ENCODE measurements at places on chromosomes 5 and 9.
A peak's percentile ranks its signal among the peaks of the same experiment; 100 is the strongest.

- DNase-seq, result no peak
Measured at GRCh38 chr9:83070261-83070660, 7.3 kb upstream of the RASEF start.

GRCh38 chr9:123072407-123072995, 39.0 kb downstream of the GPR21 start:
- DNase-seq, result no peak

DNA sequence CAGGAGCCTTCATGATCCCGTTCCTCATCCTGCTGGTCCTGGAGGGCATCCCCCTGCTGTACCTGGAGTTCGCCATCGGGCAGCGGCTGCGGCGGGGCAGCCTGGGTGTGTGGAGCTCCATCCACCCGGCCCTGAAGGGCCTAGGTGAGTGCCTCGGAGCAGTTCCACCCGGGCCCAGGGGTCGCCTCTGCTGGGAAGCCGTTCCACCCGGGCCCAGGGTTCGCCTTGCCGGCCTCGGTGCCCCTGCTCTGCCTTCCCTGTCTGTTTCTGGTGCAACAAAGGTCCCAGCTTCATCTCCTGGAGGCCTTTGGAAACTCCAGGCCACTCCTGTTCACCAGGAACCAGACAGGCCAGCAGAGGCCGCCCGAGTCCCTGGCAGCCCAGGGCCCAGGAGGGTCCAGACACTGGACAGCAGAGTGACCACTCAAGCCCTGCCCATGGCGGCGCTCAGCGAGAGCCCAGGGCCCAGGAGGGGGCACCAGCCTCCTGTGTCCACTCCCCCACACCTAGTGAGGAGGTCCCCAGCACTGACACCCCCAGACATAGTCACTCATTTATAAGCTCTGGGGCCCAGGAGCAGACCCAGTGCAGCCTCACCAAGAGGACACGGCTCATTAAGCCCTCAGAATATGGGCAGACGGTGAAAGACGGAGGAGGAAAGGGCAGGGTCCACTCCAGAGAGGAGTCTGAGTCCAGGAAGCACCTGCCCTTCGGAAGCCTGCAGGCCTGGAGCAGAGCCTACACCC, 7.5 kb downstream of the SLC6A19 start:
- DNase-seq, result no peak

DNA sequence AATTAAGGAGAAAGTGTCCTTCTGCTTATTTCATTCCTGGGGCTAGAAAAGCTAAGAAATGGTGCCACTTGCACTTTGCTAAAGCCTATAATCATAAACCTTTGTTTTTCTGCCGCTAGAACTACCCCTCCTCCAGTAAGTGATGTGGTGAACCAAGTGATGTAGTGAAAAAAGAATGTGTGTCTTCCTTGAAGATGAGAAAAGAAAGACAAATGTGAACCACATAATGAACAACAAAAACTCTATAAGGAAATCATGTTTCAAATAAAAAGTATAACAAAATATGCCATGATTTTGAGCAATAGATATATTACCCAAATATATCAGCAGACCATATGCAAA, 179.0 kb upstream of the SGCD start:
- no peak for DNase-seq

GRCh38 chr9:132210472-132211145, 48.8 kb downstream of the NTNG2 start:
- DNase-seq, result no peak

DNA sequence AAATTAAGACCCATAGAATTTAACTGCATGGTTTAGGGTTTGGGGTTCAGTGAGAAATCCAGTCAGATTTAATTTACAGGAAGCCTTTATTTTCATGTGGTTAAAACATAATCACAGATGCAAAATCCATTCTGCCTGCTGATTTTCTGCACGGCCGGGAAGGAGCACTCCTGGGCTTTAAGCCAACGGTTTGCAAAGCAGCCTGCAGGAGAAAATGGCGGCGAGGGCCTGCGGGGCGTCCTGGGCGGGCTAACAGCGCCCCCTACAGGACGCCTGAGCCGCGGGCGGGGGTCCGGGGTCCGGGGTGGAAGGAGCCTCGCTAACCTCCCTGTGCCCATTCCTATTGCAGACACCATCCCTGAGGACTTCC, 47.6 kb downstream of the THBS4 start:
- peak; percentile 83 for DNase-seq

DNA sequence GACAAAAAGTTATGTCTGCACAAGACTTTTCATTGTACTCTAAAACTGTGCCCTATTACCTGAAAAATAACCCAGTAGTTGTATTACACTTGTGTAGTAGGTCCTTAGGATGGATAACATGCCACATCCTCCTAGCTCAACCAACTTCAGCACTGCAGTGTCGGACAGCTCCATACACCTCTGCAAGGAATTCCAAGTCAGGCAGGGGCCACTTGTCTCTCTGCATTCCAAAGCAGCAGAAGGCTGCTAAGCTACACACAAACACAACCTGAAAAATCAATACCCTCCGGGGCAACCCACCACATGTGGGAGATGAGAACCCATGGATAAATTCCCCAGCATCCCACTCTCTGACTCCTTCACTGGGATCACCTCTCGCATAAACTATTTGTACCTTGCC, 50.2 kb downstream of the MED10 start:
- peak; percentile 36 for DNase-seq

- DNase-seq, result no peak
Measured at GRCh38 chr9:16682273-16682672, 188.2 kb downstream of the BNC2 start.

- no peak for DNase-seq
Measured at GRCh38 chr5:30001826-30002225, 1191.7 kb upstream of the CDH6 start.

DNA sequence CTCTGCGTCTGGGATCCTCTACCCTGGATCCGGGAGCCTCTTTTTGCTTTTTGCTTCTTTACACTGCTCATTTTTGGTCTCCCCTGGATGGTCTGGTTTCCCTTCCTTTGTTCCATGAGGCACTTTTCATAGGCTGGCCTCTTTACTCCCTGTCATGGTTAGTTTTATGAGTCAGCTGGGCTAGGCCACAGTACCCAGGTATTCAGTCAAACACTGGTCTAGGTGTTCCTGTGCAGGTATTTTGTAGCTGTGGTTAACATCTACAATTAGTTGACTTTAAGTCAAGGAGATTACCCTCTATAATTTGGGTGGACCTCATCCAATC, 17.5 kb downstream of the ANKRD33B start:
- no peak for DNase-seq

- no peak for DNase-seq
Measured at GRCh38 chr5:14246350-14247053, 103.4 kb downstream of the TRIO start.

- DNase-seq, result no peak
Measured at GRCh38 chr5:10520706-10521105, 43.2 kb upstream of the ANKRD33B start.

GRCh38 chr9:93905473-93906133, 49.6 kb downstream of the BARX1 start:
- no peak for DNase-seq

DNA sequence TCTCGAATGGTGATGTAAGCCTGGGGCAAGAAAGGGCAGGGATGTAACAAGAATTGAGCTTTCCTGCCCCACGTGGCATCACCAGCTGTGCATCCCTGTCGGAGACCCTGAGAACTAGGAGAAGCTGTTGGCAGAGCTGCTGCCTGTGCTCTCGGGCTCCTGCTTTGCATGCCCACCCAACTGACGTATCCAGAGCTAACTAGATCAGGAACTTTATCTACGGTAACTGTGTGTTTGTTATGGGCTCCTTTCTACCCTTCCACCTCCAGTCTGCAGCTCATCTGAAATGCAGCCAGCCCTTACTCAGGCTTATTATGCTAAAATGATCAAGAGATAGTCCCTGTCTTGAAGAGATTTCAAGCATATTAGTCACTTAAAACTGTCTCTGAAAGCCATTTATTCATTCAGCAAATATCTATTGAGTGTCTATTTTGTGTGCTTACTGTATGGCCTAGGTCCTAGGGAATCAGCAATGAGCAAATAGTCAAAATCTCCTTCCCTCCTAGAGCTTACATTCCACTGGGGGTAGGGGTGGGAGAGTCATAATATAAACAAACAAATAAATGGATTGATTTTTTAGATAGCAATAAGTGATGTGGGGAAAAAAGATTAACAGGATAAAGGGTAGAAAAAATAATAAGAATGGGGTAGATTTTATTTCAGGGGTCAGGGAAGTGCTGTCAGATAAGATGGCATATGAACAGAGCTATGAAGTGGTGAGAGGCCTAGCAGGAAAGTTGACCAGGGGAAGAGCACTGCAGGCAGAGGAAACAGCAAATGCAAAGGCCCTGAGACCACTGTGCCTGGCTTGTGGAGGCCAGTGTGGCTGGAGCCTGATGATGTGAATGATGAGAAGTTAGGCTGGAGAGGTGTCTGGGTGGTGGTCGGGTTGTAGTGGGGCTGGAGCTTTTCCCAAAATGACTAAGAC, 118.2 kb downstream of the GALNT10 start:
- no peak for DNase-seq
